ENCODE measurements at places on chromosomes 5 and 9.

DNA sequence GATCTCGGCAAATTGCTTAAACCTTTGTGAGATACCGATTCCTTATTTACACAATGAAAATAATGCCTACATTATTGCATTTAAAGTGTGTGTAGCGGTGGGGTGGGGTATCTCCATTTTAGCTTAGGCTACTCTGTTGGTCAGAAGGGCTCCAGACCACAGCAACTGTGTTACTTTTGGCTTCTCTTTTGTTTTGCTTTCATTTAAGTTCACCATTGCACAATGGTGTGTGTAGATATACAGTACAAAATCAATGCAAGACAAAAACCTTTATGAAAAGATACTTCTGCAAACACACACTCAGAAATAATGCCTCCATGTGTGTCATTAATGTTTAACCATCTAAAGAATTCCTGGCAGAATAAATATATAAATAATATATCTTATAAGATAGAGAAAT, 279.4 kb downstream of the FBXL17 start:
- DNase-seq = no peak

DNA sequence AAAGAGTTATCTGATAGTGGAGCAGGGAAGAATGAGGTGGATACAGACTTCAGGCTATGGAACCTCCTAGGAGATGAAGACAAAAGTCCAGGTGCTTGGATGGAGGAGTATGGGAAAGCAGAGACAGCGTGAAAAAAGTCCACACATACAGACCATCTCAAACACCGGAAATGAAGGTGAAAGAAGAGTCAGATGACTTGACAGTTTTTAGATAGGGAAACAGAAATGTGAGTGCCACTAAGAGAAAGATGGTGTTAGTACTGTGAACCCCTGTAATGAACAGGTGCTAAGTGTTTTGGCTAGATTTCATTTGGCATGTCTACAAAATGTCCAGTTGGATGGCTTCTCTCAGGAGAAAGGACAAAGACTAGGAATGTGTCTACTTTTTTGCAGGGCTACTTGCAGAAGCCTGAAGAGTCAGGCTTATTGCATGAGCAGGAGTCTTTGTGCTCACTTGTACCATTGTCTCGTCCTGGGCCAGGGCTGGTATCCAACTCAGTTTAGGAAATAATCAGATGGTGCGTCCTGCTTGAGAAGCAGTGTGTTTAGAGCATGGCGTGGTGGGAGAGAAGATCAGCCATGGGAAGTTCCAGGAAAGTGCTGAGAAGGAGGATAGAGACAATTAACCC, 90.6 kb upstream of the STARD4 start:
- no peak for DNase-seq

DNA sequence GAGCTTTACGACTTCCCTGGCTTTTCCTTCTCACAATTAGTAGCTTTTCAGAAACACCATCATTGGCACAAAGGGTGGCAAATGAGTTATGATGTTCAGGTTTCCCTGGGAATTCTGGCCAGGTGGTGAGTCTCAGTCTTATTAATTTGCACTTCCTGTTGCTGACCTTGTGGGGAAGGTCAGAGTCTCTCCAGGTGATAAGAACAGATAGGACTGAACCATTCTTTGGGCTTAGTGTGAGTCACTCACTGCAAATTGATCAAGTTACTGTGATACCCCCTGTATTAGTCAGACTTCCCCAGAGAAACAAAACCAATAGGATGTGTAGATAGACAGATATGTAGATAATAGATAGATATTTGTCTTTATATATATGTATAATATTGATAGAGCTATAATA, 53.8 kb upstream of the RANBP3L start:
- no peak for DNase-seq

DNA sequence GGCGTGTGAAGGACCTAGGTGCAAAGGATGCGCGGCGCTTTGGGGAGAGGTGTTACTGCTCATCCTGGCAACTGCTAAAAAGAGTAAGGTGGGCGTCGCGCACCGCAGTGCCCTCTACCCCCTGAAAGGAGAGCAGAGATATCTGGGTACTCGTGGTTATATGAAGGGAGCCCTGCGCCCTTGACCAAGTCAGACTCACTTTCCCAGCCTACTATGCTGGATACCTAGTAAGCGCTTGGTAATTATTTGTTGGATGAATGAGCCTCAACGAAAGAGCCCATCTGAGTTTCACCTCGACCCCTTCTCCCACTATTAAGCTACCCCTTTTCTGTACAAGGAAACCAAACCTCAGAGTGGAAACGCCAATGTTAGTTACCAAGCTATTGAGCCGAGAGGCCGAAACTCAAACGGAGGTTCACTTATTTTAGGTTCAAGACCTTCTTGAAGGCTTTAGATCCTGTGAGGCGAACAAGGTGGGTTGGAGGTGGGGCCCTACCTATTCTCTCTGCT, 8.0 kb downstream of the LHX6 start:
- DNase-seq = peak; percentile 40

DNA sequence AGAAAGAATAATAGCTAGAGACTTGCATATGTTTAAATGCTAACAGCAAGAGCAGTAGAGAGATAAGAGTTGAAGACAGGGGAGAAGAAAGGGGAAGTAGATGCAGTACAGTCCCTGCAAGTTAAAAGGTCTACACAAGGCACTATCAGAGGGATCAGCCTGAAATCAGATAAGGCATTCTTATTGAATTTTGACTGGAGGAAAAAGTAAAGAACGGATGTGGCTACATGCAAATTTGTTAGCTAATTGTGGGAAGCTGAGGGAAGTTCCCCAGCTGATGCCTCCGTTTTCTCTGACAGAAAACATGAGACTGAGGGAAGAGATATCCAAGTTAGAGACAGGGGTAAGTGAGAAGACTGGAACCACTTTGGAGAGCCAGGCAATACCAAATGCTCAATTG, 12.9 kb upstream of the RHOBTB3 start:
- peak; percentile 69 for DNase-seq

All from islet precursor cell (in vitro differentiated cells).